ENCODE measurements at places on chromosomes 12 and 14.

GRCh38 chr12:4483885-4484823 is 38.5 kb upstream of the FGF6 start:
- DNase-seq: no peak

DNA sequence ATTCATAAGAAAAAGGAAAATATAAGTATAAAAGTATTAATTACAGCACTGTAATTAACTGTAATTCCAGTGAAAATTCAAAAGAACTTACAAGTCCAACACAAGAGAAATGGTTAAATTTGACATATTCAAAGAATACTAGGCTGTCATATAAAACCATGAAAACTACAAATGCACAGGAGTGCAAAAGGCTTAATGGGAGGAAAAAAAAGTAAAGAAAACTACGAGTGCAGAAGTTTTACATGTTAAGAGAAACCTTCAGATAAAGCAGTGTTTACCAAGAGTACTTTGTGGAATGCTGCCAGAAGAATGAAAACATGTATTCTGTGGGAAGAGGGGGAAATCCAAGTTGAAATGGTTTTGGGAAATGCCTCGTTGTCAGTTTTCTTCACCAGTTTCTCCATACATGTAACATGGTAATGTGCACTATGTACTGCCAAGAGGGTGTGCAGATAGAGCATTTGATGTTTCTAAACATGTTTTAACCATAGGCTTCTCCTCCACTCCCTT is 9.1 kb downstream of the HEATR5A start:
- no peak for DNase-seq

GRCh38 chr14:48615618-48616017 is 940.2 kb upstream of the MDGA2 start:
- no peak for DNase-seq

DNA sequence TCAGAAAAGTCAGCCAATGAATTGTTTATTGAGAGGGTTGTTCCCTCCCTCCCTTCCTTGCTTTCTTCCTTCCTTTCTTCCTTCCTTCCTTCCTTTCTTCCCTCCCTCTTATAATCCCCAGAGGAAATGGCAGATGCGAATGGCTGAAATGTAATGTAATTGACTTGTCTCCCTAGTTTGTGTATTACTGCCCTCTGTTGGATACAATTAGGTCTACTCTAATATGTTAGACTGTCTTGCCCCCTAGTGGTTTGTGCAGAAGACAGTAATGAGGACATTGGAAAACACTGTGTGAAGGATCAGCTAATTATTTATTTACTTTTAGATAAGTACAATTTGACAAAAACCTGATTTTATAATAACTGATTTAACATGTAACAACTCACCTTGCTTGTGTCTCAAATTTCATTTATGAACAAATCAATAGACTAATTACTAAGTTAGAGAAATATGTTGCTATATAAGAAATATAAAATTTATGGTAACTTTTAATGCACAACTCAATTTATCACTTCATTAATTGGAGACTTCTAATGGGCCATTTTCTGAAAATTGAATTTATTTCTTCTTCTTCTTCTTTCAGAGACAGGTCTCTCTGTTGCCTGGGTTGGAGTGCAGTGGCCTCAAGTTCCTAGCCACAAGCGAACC is 229.8 kb upstream of the LRIG3 start:
- DNase-seq: no peak

DNA sequence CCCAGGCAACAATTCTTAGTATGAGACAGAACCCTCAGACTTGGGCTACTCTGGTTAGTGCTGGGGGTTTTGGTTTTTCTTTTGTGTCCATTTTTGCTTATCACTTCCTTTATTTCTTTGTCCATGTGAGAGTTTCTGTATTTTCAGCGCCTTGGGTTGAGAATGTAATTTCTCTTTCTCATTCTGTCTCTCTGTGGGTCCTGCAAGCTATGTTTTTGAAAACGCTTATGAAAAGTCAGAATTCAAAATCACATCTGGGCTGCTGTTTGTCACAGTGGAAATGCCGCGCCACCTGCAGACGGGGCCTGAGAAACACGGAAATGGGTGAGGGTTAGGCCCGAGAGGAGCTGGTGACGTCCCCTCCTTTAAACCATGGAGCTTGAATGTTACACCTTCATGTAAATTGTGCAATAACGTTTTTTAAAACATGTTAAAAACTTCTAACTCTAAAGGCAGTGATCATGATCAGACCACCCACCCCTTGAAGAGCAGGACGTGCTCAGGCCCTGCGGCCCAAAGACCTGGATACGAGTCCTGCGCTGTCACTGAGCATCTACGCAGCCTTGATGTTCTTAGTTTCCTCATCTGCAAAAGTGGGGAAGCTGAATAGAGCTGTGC is 26.1 kb downstream of the JDP2 start:
- no peak for DNase-seq

DNA sequence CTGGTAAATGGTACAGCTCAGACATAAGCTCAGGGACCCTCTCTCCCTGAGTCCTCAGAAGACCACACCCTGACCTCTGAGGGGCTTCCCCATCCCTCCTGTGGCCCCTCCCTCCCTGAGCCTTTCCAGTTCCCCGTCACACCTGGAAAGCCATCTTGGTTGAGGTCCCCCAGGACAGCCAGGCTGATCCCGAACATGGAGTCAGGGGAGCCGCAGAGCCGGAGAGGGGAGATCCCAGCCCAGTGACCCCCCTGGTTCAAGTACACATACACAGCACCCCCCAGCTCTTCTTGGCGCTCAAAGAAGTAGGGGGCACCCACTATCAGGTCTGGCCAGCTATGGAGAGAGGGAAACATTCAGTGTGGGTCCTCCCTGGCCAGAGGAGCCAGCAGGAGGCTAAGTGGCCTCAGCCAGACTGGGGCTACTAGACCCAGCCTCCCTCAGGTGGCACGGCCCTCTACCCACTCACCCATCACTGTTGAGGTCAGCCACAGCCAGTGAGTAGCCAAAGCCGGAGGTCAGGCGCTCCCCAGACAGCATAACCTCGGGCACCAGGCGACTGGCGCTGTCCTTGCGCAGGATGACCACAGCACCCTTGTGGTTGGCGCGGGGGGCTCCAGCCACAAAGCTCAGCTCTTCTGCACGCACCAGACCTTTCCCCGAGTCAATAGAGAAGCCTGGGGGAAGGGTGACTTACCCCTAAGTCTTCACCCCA is 9.3 kb downstream of the ITGA7 start:
- no peak for DNase-seq

DNA sequence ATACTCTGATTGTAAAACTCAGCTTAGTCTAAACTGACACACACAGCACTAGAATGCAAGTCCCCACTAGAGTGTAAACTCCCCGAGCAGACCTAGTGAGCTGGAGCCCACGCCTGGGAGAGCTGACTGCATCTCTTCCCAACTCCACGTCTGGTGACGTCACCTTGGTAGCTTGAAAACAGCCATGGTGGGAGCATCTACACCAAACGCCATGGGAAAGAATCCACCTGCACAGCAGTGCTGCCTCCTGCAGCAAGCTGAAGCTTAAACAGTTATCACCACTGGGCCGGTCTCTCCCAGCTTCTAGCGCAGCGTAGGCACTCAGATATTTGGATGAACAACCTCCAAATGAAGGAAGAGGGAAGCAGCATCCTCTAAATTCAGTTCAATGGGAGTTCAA is 4.3 kb upstream of the PAPLN start:
- DNase-seq: no peak

DNA sequence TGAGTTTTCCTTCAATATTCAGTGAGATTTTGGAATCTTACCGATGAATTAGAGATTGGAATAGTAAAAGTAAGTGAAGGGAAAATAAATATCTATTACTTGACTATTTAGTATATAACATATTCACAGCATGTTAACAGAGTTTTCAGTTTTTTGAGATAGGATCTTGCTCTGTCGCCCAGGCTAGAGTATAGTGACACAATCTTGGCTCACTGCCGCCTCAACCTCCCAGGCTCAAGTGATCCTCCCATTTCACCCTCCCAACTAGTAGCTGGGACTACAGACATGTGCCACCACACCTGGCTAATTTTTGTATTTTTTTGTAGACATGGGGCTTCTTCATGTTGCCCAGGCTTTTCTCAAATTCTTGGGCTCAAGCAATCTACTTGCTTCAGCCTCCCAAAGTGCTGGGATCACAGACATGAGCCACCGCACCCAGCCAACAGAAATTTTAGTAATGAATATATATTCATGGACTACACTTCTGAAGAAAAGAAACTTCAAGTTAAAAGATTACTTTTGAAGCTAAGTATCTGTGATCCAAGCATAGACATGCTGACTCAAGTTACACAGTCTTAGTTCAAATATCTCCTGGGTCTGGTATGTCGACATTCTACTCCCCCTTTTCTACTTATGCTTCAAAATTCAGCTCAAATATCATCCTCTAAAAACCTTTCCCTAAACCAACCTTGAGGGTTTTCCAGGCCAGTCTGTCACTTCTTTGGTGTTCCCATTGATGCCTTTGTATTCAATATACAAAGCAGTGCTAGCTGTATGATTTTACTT is 13.8 kb downstream of the UBE2N start:
- no peak for DNase-seq

DNA sequence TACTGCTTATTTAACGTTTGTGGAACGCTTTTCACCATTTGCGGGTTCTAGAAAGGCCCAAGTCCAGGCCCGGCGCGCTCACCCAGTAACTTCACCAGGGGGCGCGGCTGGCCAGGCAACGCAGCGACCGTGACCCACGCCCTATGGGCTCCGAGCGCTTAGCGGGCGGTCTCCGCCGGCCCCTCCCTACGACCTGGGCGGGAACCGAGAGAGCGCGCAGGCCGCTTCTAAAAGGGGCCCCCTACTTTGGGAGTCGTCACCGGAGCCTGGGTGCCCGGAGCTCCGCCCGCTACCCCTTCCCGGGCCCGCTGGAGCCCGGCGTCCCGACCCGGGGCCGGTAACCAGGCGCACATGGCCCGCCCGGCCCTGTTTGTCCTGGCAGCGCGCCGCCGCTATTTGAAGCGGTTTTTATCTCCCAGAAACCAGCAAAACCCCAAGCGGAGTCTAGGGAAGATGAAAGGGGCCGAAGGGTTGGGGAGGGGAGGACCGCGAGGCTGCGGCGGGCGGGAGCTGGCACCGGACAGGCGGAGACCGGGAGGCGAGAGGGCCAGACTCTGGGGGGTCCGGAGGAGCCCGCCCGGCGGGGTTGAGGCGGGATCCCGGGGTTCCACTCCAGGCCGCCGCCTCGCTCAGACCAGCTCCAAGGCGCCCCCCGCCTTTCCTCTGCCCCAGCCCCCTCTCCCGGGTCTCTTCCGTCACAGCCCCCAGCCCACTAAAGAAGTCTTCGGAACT is 3.5 kb upstream of the AAAS start:
- DNase-seq: peak; percentile 88

GRCh38 chr14:99175331-99176155 is 96.5 kb downstream of the BCL11B start:
- DNase-seq: no peak

DNA sequence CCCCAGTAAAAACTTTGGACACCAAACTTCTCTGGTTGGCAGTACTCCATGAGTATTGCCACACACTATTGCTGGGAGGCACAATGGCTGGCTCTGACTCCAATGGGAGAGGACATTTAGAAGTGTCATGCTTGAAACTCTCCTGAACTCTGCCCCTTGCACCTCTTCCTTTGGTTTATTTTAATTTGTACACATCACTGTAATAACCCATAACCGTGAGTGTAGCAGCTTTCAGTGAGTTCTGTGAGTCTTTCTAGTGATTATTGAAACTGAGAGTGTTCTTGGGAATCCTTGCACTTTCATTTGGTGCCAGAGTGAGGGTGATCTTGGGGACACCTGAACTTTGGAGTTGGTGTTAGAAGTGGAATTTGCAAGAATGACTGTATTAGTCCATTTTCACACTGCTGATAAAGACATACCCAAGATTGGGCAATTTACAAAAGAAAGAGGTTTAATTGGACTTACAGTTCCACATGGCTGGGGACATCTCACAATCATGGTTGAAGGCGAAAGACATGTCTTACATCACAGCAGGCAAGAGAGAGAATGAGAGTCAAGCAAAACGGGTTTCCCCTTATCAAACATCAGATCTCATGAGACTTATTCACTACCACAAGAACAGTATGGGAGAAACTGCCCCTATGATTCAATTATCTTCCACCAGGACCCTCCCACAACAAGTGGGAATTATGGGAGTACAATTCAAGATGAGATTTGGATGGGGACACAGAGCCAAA is 41.3 kb upstream of the CEP83 start:
- DNase-seq: no peak

- no peak for DNase-seq
Measured at GRCh38 chr12:110687396-110688169, 1.3 kb downstream of the HVCN1 start.
